ENCODE measurements at places on chromosomes 12 and 14.

DNA sequence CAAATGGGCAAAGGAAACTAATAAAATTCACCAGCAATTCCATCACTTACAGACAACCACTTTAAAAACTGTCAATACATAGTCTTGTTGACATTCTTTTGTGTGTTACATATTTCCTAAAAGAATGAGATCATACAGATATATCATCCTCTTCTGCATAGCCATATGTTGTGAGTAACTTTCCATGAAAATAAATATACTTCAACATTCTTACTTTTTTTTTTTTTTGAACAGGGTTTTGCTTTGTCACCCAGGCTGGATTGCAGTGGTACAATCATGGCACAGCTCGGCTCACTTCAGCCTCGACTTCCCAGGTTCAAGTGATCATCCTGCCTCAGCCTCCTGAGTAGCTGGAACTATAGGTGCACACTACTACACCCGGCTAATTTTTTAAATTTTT is 20.9 kb downstream of the ZC2HC1C start:
- DNase-seq = no peak

- no peak for DNase-seq
Observed at GRCh38 chr12:32062881-32063280, 43.8 kb upstream of the BICD1 start.

- no peak for DNase-seq
Observed at GRCh38 chr14:34012369-34012768, 61.5 kb upstream of the EGLN3 start.

DNA sequence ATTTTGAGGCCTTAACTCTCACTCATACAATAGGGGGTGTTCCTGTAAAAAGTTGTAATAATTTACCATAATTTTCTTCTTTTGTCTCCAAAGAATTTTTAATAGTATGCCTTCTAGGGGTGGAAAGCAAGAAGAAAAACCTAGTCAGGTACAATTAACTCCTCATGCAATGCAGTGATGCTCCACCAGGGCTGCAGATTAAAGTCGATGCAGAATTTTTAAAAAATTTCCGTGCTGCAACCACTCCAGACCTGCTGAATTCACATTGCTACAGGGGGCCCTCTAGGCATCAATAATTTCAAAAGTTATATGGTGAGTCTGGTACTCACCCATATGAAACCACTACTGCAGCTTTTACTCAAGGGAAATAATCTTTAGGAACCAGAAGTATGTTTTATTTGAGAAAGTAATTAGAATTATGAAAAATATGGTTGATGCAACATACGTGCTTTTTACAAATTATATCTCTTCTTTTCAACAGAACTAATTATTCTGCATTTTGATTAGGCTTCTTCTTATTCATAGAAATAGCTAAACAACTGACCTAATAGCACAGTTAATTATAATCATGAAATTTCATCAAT is 353.2 kb downstream of the BCAT1 start:
- DNase-seq = no peak

GRCh38 chr14:101020834-101021370 is 117.4 kb upstream of the RTL1 start:
- peak; percentile 46 for DNase-seq

GRCh38 chr14:26429205-26429604 is 168.6 kb downstream of the NOVA1 start:
- no peak for DNase-seq

DNA sequence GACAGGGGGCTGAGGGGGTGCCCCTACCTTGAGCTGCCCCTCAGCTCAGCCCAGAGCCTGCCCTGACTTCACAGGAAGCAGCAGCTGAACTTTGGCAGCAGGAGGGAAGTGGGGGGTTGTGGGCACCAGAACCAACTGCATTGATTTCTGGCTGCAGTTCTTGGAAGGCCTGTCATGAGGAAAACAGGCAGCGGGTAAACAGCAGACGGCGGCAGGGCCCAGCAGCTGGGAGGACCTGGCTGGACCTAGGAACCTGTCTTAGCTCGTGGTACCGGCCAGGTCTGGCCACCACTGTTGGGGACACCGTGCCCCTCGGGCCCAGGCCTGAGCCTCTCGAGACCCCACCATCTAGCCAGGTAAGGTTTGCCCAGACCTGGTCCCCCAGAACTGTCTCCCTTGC is 154.2 kb upstream of the MYL2 start:
- DNase-seq = no peak

- no peak for DNase-seq
Observed at GRCh38 chr14:59123975-59124374, 64.5 kb upstream of the DAAM1 start.

DNA sequence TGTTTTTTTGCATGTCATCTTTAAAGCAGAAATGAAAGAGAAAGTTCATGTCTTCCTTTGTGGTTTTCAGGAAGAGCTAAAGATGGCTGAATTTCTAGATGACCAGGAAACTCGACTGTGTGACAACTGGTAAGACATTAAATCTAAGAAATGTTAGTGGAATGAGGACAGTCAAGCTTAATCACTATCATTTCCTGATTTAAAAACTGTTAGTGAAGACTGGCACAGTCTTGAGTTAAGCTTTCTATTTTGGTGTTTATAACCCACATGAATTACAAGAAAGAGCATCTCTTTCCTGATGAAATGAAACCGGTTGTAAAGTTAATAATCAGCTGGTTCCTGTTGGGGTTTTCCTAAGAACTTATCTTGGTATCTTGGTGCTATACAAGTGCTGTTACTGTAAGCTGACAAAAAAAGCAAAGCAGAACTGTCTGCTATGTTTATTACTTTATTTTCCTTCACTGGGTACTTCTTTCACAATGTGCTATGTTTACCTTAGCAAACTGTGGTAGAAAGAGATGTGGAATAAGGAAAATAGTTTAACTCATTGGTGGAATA is 5.2 kb downstream of the TRAFD1 start:
- no peak for DNase-seq

- no peak for DNase-seq
Observed at GRCh38 chr14:96554315-96554910, 52.2 kb downstream of the PAPOLA start.

GRCh38 chr12:124191966-124192365 is 102.9 kb upstream of the RFLNA start:
- DNase-seq = no peak

DNA sequence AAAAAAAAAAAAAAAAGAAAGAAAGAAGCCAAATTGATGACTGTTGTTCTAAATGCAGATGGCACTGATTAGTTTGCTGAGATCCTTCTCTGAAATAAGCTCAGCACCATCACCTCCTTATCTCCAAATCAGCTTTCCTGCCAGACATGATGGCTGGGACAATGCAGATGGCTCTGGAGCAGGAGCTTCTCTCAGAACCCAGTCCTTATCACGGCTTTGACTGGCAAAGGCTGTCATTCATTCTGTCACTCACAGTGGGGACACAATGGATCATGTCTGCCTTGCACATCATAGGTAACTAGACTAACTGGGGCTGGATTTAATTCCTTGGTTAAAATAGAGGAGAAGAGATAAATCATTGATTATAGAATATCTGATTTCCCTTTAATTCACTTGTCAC is 146.3 kb downstream of the PDZRN4 start:
- DNase-seq = no peak
